ENCODE measurements at places on chromosomes 11 and 22. TPM values are rescaled to one million over a fixed set of nuclear protein-coding genes. Genes with fewer than 3 reads are reported as not detected.

CRYBA4 gene
- not detected for polyA plus RNA-seq

GRCh38 chr22:47030881-47031627, 268.6 kb downstream of the TBC1D22A start:
- H3K27me3 ChIP-seq = no peaks in the 10 kb centered on the region
- DNase-seq = no peak
- peaks cover 42% of the 10 kb centered on the region for H3K4me1 ChIP-seq
- H3K4me3 ChIP-seq = no peak overlapping the region
- no peak overlapping the region for H3K27ac ChIP-seq

LAYN gene
- polyA plus RNA-seq = 11.0 TPM

- H3K4me1 ChIP-seq = no peaks in the 10 kb centered on the region
- no peaks in the 10 kb centered on the region for H3K36me3 ChIP-seq
- H3K27ac ChIP-seq = no peak overlapping the region
- DNase-seq = no peak
- H3K27me3 ChIP-seq = no peaks in the 10 kb centered on the region
Measured at GRCh38 chr11:23502826-23503225, 642.6 kb upstream of the CCDC179 start.

- H3K27ac ChIP-seq = no peak overlapping the region
- no peaks in the 10 kb centered on the region for H3K4me1 ChIP-seq
- no peak for DNase-seq
- no peaks in the 10 kb centered on the region for H3K27me3 ChIP-seq
Measured at GRCh38 chr11:72140661-72141060, 5.1 kb downstream of the FOLR3 start.

GRCh38 chr11:13260201-13260962, 17.2 kb upstream of the BMAL1 start:
- H3K36me3 ChIP-seq = no peaks in the 10 kb centered on the region
- H3K27ac ChIP-seq = no peak overlapping the region
- peaks cover 4% of the 10 kb centered on the region for H3K27me3 ChIP-seq
- peaks cover 3% of the 10 kb centered on the region for H3K4me1 ChIP-seq

MS4A4A gene
- 2.3 TPM for polyA plus RNA-seq

OR51B4 gene
- not detected for polyA plus RNA-seq

MRTFA gene
- polyA plus RNA-seq = 39.2 TPM

GRCh38 chr22:36461665-36462649, 19.5 kb downstream of the TXN2 start:
- no peaks in the 10 kb centered on the region for H3K27me3 ChIP-seq
- peaks cover 3% of the 10 kb centered on the region for H3K4me1 ChIP-seq
- no peak for DNase-seq
- H3K36me3 ChIP-seq = peaks cover 24% of the 10 kb centered on the region

- H3K4me3 ChIP-seq = no peak overlapping the region
- no peaks in the 10 kb centered on the region for H3K27me3 ChIP-seq
- DNase-seq = no peak
- no peak overlapping the region for H3K27ac ChIP-seq
- H3K4me1 ChIP-seq = peaks cover 11% of the 10 kb centered on the region
- peaks cover 15% of the 10 kb centered on the region for H3K36me3 ChIP-seq
Measured at GRCh38 chr22:41595703-41596102, 6.1 kb upstream of the PMM1 start.

DNA sequence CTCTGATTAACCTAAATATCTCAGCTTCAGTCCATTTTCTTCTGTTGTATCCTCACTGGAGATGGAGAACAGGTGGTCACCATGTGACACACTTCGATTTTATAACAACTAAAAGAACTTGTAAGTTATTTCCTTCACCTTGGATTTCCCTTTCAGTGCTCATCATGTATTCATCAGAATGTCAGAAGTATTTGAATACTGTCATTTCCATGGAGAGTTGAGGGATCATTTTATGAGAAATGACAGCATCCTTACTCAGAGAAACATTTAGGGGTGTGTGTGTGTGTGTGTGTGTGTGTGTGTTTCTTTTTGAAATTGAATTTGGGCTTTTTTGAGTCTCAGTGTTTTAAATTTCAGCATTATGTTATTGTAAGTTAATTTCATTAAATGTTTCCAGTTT, 205.8 kb downstream of the ARHGAP42 start:
- H3K36me3 ChIP-seq = no peaks in the 10 kb centered on the region
- no peak overlapping the region for H3K27ac ChIP-seq
- no peak overlapping the region for H3K4me3 ChIP-seq

GRCh38 chr11:7538466-7539454, 25.0 kb downstream of the PPFIBP2 start:
- H3K4me1 ChIP-seq = peaks cover 3% of the 10 kb centered on the region
- no peaks in the 10 kb centered on the region for H3K36me3 ChIP-seq
- H3K27ac ChIP-seq = no peak overlapping the region
- H3K4me3 ChIP-seq = no peak overlapping the region

GRCh38 chr11:68872216-68873003, 30.7 kb upstream of the CPT1A start:
- no peaks in the 10 kb centered on the region for H3K27me3 ChIP-seq
- no peak overlapping the region for H3K4me3 ChIP-seq
- H3K4me1 ChIP-seq = peaks cover 8% of the 10 kb centered on the region
- H3K36me3 ChIP-seq = no peaks in the 10 kb centered on the region
- no peak for DNase-seq

DNA sequence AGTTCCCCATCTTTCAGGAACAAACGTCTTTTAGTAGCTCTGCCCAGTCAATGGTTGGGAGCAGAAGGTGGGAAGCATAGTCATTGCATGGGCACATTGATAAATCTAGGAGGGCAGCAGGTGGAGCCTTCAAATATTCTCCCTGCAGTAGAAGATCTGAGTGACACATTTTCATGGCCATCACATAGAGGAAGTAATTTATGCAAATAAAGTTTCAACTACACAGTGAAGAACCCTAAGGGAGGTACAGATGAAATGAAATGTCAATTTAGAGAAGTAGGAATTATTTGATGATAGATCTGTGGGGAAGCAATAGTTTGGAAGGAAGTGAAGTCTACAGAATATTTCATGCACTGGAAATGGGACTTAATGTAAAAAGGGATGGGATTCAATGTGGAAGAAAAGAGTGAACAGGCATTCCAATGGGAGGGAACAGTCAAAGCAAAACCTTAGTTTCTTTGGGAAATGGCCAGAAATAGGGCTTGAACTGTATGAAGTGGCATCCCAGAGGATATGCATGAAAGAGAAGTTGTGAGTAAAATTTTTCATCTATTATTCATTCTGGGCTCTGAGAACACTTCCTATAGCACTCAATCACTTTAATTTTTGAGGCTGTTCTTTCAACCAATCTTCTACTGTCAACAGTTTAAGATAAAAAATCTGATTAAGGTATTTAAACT, 256.2 kb upstream of the LUZP2 start:
- no peaks in the 10 kb centered on the region for H3K36me3 ChIP-seq
- H3K4me1 ChIP-seq = no peaks in the 10 kb centered on the region
- H3K27me3 ChIP-seq = no peaks in the 10 kb centered on the region
- no peak overlapping the region for H3K27ac ChIP-seq
- no peak overlapping the region for H3K4me3 ChIP-seq

- peak within 1 kb of the TSS; percentile 97 for H3K4me3 ChIP-seq
Measured at GRCh38 chr11:10750838-10751580, at the start of gene CTR9. TSS of gene CTR9 (plus strand) at chr11:10751246. CDS start at chr11:10751413, 167 bp downstream.

NRIP3 gene
- 31.5 TPM for polyA plus RNA-seq

DNA sequence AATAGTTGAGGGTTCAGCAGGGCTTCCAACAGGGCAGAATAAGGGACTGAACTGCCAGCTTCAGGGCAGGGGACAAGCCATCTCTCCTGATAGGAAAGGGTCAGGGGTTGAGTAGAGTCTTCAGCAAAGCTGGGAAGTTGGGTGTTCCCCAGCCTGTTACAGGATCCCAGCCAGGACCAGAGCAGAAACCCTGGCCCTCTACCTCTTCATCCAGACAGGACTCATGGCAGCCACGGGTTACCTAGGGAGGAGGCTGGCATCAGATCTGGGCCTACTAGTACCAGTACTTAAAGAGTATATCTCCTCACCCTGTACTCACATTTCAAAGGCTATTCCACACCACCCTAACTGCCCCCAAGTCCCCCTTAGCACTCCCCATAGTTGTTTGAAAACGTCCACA, 2.4 kb upstream of the TAF10 start:
- no peaks in the 10 kb centered on the region for H3K27me3 ChIP-seq
- H3K4me3 ChIP-seq = no peak overlapping the region
- peaks cover 38% of the 10 kb centered on the region for H3K4me1 ChIP-seq
- no peak overlapping the region for H3K27ac ChIP-seq
- no peak for DNase-seq

DNA sequence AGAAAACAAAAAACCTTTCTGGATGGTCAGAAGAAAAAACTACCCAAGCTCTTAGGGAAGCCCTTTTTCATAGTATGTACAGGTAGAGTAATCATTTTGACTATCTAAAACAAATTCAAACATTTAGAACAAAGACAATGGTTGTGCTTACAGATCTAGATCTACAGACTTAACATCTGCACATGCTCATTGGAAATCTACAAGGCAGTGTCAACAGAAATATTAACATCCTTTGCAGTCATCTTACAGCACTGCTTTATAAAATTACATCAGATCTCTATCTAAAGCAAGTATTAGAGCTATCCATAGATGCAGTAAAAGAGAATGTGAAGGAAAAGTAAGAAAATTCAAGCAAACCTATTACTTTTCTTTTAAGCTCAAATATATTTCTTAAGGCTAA, 110.3 kb downstream of the CADM1 start:
- peaks cover 3% of the 10 kb centered on the region for H3K4me1 ChIP-seq
- DNase-seq = peak; percentile 33
- H3K36me3 ChIP-seq = no peaks in the 10 kb centered on the region
- H3K27me3 ChIP-seq = no peaks in the 10 kb centered on the region
- H3K4me3 ChIP-seq = no peak overlapping the region

PRR33 gene
- polyA plus RNA-seq = 0.08 TPM

DNA sequence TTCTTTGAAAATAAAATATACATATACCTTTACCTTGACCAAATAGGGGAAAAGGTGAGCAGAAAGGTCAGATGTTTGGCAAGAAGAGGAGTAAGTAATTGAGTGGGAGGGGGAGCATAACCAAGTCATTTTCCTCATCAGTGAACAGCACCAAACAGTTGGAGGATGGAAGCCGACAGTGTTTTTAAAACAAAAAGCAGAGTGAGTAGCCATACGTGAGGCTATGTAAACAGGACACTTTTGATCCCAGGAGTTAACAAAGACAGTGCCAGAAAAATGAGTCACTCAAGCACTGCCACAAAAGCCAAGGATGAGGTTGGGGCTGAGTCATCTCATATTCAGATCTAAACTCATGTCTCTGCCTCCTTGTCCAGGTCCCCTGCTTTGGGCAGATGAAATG, 734.7 kb downstream of the KCNA4 start:
- DNase-seq = no peak
- no peaks in the 10 kb centered on the region for H3K36me3 ChIP-seq
- no peak overlapping the region for H3K4me3 ChIP-seq
- H3K4me1 ChIP-seq = no peaks in the 10 kb centered on the region
- H3K27ac ChIP-seq = no peak overlapping the region

- no peak overlapping the region for H3K27ac ChIP-seq
- H3K4me1 ChIP-seq = peaks cover 34% of the 10 kb centered on the region
- no peak for DNase-seq
- H3K36me3 ChIP-seq = no peaks in the 10 kb centered on the region
Measured at GRCh38 chr11:134573857-134574256, 161.8 kb upstream of the B3GAT1 start.

DNA sequence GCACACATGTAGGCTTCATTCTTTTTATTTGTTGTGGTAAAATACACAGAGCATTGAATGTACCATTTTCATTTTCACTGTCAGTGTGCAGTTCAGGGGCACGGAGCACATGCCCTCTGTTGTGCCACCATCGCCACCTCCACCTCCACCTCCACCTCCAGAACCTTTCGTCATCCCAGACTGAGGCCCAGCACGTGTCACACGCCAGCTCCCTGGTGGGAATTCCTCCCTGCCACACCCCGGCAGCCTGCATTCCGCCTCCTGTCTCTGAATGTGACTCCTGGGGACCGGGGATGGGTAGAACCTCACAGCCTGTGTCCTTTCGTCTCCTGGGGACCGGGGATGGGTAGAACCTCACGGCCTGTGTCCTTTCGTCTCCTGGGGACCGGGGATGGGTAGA, 10.9 kb downstream of the GRAMD4 start:
- no peak overlapping the region for H3K27ac ChIP-seq
- DNase-seq = no peak
- peaks cover 73% of the 10 kb centered on the region for H3K36me3 ChIP-seq
- H3K4me3 ChIP-seq = no peak overlapping the region
- H3K4me1 ChIP-seq = peaks cover 15% of the 10 kb centered on the region

MRGPRE gene
- 1.3 TPM for polyA plus RNA-seq

- H3K36me3 ChIP-seq = peaks cover 17% of the 10 kb centered on the region
- H3K4me1 ChIP-seq = peaks cover 33% of the 10 kb centered on the region
- peaks cover 2% of the 10 kb centered on the region for H3K27me3 ChIP-seq
- no peak overlapping the region for H3K27ac ChIP-seq
Measured at GRCh38 chr22:37672206-37672919, 3.1 kb upstream of the LGALS1 start.

DNA sequence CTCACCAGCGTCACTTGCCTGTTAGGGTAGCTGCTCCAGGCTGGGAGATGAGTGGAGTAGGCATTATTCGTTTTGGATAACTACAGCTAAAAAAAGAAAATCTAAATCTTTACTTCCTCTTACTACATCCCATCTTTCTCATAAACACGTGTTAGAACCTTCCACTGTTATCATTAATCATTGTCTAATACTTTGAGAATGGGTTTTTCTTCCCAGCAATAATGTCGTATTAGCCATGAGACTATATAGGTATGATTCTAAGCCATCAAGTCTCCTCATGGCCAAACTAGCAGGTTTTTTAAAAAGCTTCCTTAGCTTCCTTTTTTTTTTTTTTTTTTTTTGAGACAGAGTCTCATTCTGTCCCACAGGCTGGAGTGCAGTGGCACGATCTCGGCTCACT, 3.9 kb upstream of the TEF start:
- DNase-seq = no peak
- H3K36me3 ChIP-seq = no peaks in the 10 kb centered on the region
- H3K4me3 ChIP-seq = no peak overlapping the region
- H3K4me1 ChIP-seq = peaks cover 17% of the 10 kb centered on the region
- H3K27me3 ChIP-seq = no peaks in the 10 kb centered on the region
- H3K27ac ChIP-seq = no peak overlapping the region

CHADL gene
- polyA plus RNA-seq = 36.7 TPM

DNA sequence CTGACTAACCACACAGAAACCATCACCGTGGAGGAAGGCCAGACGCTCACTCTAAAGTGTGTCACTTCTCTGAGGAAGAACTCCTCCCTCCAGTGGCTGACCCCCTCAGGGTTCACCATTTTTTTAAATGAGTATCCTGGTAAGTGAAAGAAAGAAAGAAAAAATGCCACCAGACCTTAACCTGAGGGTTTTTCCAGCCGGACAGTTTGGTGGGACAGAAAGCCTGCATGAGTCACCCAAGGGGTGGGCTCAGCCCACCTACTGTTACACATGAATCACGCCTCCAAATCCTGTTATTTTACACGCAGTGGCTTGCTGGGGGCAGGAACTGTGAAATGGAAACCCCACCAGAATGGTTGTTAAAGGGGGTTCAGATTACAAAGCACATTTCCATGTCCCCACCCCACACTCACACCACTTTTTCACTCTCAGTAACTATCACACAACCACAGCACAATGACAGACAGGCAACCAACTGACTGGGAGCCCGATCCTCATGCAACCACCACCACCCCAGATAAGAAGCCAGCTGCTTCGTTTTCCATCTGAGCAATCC, 11.9 kb downstream of the CRTAM start:
- H3K36me3 ChIP-seq = no peaks in the 10 kb centered on the region
- H3K27me3 ChIP-seq = no peaks in the 10 kb centered on the region
- no peaks in the 10 kb centered on the region for H3K4me1 ChIP-seq
- DNase-seq = no peak
- no peak overlapping the region for H3K27ac ChIP-seq

- H3K27ac ChIP-seq = no peak overlapping the region
- H3K4me3 ChIP-seq = no peak overlapping the region
- H3K4me1 ChIP-seq = no peaks in the 10 kb centered on the region
- H3K36me3 ChIP-seq = no peaks in the 10 kb centered on the region
- H3K27me3 ChIP-seq = no peaks in the 10 kb centered on the region
- DNase-seq = peak; percentile 11
Measured at GRCh38 chr11:91947215-91947820, 277.3 kb upstream of the FAT3 start.

OOSP2 gene
- not detected for polyA plus RNA-seq

SMIM35 gene
- 0.20 TPM for polyA plus RNA-seq
